ENCODE measurements at places on chromosomes 2 and 18.

DNA sequence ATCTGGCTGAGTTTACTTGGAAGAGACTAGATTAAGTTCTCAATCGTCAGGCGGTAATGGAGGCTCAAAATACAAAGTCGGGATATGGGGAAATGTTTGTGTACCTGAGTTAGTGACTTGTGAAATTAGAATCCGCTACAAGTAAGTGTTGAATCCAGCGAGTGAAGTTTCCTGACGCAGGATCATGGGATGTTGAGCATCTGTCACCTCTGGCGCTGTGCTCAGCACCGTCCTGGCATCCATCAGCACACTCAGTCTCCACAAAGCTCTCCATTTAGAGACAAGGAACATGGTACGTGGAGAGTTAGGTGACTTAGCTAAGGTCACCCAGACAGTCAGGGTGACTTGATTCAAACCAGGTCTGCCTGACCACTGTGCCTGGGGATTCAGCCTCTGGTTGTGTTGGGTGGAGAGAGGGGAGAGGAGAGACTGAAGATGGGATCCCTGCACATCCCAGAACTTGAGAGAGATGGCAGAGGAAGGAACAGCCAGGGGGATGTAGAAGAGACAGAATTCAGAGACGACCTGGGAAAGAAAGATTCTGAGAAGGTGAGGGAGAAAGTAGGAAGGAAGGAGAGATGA, 251.2 kb downstream of the ACKR3 start:
- no peak for DNase-seq

GRCh38 chr2:221124532-221125240, 447.4 kb downstream of the EPHA4 start:
- DNase-seq = no peak

GRCh38 chr2:202094426-202094986, 21.5 kb downstream of the KIAA2012 start:
- no peak for DNase-seq

DNA sequence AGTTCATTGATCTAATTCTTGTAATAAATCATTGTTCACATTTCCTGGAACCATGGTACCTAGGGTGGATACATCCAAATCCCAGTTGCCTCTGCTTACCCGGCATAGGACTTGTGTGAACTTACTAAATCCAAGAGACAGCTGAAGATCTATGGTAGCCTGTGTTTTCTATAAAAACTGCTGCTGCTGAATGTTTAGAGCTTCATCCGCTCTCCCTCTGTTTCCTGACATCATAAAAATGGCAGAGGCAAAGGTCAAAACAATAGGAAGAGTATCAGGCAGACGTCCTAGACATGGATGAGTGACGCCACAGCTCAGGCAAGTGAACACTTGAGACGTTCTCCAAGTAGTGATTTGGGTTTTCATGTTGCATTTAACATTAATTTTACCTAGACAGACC, 258.3 kb downstream of the ALPK2 start:
- DNase-seq = no peak

GRCh38 chr18:9721893-9722550, 13.9 kb downstream of the RAB31 start:
- no peak for DNase-seq

DNA sequence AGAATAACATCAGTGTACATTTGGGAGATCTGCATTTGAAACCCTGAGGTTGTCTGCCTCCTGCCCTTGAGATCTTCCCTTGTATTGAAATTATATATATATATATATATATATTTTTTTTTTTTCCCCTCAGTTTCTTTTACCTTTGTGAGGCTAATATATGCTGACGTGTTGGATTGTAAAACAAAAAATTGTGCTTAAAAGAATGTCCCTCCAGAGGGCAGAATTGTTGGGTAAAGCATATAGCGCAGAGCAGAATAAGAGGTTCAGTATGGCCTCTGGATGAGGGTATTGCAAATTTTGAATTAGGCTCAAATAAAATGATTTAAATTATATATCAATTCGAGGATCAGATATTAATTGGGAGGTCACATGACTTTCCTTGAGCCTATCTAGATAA, 12.4 kb downstream of the NABP1 start:
- DNase-seq = peak; percentile 52

DNA sequence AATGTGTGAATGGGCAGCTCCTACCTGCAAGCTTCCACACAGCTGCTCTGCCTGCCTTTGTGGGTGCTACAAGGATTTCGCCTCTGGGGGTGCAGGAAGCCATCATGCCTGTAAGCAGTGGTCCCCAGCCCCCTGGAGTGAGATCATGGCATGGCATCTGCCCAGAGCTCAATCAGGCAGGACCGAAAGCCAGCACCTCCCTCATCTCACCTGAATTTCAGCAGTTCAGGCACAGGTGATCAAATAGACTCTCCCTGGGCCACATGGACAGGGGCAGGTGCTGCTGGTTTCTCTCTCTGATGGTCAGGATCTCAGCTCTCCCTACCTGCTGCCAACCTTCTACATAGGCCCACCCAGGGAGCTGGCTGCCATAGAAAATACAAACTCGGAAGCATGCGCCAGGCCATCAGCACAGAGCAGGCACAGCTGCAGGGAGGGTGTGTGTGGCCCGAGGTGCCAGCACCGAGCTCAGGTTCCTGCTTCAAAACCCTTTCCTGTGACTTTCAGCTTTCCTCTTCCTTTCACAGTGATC, 133.2 kb upstream of the ID2 start:
- DNase-seq = no peak

DNA sequence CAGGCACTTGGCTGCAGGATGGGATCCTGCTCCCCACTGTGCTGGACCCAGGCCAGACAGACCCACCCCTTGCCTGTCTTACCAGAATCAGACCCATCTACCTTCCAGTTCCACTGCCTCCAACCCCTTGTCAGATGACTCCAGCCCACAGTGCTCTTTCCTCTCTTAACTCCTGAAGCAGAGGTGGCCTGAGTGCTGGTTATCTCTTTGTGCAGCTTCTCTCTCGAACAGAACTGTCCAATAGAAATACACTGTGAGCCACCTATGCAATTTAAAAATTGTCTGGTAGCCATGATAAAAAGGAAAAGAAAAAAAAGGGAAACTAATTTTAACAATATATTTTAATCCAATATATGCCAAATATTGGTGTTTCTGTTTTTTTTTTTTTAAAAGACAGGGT, 160.2 kb upstream of the SMAD2 start:
- no peak for DNase-seq

- DNase-seq = no peak
These were observed 122.5 kb upstream of the WDR75 start for GRCh38 chr2:189318761-189319160.

- no peak for DNase-seq
These were observed 929 bp upstream of the CREG2 start for GRCh38 chr2:101388232-101388631.

DNA sequence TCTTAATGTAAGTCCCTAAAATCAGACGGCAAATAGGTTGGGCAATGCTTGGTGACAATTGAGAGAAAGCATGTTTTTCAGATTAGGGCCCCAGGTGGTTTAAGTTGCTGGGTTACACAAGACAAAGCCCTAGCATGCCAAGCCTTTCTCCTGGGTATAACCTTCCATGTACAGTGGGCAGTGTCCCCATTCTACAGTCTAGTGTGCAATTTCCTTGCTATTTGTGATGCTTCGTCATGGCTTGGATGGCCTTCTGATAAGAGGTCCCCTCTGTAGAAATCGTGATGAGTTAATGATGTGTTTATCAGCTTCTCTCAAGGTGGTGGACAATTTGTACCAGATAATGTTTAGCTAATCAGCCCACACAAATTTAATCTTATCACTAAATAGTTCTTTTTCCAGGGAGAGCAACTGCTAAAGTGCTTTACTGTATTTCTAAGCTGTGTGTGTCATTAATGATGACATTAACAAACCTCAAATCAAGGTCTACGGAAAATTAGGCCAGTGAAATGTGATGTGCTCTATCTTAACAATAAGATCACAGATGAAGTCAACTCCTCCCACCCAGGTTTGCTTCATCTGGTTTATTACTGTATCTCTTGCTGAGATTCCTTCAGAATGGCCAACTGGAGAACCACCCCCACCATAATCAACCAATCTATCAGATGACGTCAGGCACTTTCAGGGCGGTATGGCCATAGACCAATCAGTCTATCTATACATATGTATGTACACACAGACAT, 61.7 kb downstream of the PLB1 start:
- DNase-seq = no peak

- DNase-seq = no peak
These were observed 58.8 kb upstream of the NOL4 start for GRCh38 chr18:34283506-34283905.

DNA sequence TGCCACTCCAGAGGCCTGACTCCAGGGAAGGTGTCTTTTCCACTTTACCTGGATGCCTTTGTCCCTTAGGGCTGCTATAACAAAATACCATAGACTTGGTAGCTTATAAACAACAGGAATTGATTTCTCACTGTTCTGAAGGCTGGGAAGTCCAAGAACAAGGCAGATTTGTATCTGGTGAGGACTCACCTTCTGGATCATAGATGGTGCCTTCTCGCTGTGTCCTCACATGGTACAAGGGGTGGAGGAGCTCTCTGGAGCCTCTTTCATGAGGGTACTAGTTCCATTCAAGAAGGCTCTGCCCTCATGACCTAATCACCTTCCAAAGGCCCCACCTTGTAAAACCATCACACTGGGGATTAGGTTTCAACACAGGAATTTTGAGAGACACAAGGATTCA, 52.1 kb downstream of the SLC4A3 start:
- no peak for DNase-seq

DNA sequence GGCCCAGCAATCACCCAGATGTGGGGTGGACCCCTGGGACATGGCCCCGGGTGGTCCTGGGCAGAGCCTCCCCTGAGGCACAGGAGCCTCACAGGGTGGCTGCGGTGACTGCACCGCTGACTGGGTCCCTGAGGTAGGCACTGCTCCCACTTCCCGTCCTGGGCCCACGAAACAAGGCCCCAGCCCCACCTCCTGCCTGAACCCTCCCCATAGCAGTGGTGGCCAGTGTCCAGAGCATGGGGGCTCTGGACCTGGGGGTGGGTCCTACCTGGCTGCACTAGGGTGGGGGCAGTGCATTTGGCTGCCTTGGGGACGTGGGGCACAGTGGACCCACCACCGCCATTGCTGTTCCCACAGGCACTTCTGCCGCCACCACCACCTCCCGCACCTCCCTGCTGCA, 39.4 kb downstream of the TDRD15 start:
- DNase-seq = no peak

DNA sequence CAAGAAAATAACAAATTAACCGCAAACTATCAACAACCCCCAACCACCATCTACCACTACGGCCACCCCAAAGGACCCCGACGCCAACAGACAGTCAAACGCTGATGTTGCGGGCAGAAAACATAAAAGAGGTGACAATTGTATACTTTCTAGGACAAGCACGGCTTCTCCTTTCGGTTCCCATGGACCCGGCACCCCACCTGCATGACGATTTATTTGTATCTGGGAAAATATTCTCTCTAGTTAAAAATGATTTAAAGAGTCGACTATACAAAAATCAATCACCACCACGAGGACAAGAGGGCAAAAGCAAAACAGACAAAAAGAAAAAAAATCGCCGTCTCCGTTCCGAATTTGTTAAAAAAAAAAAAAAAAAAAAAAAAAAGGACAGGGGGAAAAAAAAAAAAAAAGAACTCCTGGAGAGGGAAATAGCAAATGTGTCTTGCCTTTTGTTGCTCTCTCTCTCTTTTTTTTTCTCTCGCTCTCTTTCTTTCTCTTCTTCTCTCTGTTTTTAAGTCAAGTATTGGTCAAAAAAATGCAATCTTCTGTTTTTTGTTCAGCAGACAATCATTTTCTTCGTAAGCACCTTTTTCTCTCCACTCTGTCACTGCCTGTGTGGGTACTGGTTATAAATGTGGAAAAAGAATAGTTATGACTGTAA, 3.6 kb downstream of the SIX3 start:
- DNase-seq = no peak

- DNase-seq = no peak
These were observed 302.4 kb upstream of the NT5C1B start for GRCh38 chr2:18891600-18892345.

- DNase-seq = no peak
These were observed 108.1 kb downstream of the ARHGEF33 start for GRCh38 chr2:38997781-38998180.

DNA sequence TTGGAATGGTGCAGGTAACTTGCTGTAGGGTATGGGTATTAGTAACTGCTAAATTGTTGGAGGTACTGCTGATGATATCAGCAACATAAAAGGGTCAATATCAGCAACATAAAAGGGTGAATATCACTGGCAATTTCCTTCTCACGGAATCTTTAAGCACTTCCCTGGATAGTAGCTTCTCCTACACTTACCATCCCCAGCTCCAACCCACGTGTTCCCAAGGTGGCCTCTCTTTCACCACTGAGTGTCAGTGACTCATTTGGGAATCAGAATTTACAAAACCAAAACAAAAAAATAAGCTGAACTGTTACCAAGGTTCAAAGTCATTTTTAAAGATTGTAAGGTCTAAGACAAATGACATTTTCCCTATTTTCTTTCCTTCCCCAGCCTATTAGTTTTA, 70.8 kb downstream of the LRP2 start:
- DNase-seq = no peak

GRCh38 chr2:190334479-190335224, 8.7 kb upstream of the INPP1 start:
- DNase-seq = no peak

DNA sequence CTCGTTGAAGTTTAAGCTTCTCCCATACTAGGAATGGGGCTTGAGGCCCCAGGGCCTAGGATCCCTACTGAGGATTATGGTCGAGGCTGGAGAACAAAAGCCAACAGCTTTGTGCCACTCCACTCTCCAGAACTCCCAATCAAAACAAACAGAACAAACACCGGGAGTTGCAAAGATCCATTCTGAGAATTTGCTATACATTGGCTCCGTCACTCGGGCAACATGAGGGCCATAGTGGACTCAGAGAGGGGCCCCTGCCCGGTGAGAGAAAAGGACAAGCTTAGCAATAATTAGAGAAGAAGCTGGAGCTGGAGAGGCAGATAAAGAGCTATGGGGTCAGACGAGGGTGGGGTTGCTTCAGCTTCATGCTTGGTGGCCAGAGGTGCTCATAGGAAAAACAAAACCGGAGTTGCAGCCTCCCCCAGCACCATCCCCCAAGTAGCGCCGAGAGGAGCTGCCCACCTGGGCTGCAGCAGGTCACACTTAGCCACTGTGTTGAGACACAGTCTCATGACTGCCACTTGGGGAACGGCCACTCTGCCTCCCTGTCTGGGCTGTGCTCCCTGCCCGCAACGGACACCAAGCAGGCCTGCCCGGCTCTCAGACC, 142.3 kb upstream of the HAAO start:
- no peak for DNase-seq

DNA sequence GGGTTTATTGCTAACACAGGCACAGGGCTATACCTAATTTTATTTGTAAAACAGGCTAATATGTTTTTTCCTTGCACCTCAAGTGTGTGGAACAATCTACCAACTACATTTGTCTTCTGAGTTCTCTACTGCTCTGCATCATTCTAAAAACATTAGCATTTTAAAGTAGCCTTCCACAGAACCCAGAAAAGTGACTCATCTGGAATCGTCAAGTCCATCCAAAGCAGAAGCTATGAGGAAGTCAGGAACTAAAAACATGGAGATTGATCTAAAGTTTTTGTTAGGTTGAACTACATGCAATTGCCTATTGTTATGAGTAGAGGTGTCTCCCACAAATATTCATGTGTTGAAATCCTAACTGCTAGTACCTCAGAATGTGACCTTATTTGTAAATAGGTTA, 70.9 kb downstream of the SUCLG1 start:
- DNase-seq = no peak

GRCh38 chr2:40097691-40098385, 318.8 kb upstream of the THUMPD2 start:
- DNase-seq = no peak
